ENCODE measurements at places on chromosomes 3 and 15.

DNA sequence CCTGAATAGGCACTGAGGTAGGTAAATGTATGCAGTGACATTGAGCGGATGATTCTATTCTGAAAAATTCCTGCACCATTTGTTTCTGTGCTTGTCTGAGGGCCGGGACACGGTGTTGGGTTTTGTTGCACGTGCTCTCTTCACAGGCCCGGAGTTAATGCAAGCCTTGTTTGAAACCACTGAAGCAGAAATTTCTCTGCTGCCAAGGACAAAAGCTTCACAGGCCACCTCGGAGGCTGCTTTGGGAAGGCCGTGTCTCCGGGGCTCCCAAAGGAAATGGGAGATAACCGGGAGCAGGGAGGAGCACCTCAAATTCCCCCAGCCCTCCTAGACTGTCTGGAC is 179.4 kb downstream of the OPA1 start:
- no peak for DNase-seq

GRCh38 chr3:179735321-179735720 is 82.5 kb downstream of the USP13 start:
- DNase-seq: no peak

GRCh38 chr3:14522129-14522691 is 17.9 kb downstream of the GRIP2 start:
- DNase-seq: no peak

DNA sequence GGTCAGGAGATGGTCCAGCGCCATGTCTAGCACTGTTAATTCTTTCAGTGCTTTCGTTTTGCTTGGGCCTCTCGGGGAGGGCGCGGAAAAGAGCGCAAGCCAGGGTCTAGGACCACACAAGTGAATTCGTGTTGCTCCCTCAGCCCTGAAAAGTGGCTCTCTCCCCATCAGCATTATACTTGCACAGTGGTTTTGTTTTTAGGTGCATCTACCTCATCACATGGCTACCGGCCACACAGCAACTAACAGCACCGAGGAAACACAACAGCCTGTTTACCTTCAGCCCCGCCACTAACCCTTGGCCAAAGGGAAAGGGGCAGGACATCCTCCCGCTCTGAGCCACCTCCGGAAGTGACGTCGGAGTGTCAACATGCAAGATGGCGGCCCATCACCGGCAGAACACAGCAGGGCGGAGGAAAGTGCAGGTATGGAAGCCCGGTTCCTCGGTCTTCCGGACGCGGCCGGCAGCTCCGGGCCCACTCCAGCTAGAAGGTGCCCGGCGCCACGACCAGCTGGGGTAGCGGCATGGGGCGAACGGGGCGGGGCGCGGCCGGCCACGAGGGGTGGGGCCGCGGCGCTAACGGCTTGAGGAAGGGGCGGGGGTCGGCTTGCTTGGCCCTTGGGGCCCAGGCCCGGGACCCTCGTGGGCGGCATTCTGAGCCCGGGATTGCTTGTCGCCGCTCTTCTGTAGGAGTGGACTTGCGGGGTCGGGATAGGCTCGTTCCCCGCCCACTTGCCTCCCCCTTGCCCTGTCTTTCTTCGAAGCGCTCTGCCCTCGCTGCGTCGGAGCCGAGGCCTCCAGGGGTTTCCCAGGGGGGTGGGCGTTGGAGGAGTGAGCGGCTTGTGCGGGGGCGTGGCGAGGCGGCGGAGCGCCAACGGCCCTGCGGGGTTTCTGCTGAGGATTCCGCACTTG is at the start of the genes SCN11A and WDR48:
Gene SCN11A, minus strand, starts transcription at position 296 of the 913 bp plus-strand sequence. CDS start 101,582 bp downstream, outside the sequence.
Gene WDR48, plus strand, starts transcription at position 368 of the 913 bp plus-strand sequence. Its CDS starts 10 bp downstream, at position 378.
- peak; percentile 83 for DNase-seq

DNA sequence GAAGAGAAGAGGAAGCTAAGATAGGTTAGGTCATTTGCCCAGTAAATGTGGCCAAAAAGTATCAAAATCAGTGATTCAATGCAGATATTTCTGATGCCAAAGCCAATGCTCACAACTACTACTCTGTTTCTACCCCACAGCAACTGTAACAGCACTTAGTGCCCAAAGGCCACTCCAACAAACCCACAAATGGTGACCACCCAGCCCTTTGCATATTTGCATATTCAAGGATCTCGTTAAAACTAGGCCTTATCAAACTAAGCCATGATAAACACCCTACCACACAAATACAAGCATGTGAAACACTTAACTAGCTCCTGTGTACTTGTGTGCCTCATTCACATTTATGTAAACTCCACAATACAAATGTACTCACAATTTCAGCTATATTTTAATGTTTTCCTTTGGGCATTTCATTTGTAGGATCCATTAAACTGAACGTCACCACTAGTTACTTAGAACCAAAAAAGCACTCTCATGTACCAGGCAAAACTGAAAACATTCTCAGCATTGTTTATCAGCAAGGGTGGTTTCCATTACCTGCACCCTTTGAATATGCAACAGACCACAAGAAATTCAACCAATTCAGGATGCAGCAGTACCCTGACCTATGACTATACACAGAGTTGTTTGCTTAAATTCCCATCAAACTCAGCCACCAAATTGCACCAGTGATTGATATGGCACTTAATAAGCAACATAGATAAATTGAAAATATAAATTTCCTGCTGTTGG is 111.2 kb upstream of the STT3B start:
- no peak for DNase-seq

GRCh38 chr3:11273891-11274291 is 1.7 kb downstream of the ATG7 start:
- no peak for DNase-seq

DNA sequence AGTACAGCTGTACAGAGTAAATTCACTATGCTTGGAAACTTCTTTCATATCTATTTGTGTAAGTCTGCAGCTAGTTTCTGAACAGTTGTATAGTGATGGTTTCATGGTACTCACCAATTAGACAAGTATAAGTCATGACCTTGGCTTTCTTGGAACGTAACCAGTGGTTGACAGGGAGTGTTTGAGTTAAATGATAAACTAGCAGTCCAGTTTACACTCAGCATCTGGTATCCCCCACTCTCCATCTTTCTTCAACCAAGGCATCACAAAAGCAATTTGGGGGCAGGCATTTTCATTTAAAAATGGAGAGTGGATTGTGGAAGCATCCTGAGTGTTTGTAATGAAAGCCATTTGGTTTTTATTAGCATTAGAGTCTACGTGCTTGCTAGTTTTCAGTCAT is 26.0 kb downstream of the MME start:
- no peak for DNase-seq

- DNase-seq: no peak
Observed at GRCh38 chr3:42756681-42757213, 16.3 kb downstream of the CCDC13 start.

DNA sequence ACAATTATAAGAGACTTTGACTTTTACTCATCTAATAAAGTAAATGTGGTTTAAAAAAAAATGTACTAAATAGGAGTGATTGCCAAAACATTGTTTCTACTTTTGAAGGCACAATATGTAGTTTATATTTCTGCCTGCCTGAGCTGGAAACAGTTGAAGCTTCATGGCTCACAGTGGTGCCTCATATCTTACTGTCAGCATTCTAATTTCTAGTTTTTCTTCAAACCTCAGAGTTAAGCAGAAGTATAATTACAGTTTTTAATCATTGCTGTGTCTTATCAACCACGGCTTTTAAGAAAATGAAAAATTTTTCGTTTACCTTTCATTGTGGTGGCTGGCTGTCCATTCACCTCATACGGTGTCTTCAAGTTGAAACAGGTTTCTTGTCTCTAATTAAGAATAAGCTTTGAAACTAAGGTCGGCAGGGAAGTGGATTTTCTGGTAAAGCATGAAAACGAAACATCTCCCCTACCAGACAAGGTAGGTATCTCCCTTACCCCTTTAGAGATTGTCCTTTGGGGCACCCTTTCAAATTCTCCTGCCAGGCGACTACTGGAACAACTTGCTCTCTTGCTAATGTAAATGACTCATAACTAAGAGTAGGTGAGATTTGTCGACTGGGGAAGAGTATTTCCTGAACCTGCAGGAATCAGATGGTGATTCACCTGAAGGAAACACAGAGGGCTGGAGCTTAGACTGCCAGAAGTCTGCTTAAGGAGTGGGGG is at the start of gene GPR87:
Gene GPR87, minus strand, starts transcription at position 554 of the 725 bp plus-strand sequence. CDS start 16,720 bp downstream, outside the sequence.
- no peak for DNase-seq

DNA sequence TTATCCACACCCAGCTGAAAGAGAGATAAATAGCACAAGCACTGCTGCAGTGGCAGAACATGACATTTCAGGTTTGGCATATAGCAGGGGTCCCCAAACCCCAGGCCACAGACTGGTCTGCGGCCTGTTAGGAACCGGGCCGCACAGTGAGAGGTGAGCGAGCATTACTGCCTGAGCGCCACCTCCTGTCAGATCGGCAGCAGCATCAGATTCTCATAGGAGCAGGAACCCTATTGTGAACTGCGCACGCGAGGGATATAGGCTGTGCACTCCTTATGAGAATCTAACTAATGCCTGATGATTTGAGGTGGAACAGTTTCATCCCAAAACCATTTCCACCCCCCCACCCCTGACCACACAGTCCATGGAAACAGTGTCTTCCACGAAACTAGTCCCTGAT is 54.6 kb downstream of the CCR4 start:
- DNase-seq: no peak

- DNase-seq: no peak
Observed at GRCh38 chr3:53718462-53718861, 127.8 kb downstream of the CHDH start.

DNA sequence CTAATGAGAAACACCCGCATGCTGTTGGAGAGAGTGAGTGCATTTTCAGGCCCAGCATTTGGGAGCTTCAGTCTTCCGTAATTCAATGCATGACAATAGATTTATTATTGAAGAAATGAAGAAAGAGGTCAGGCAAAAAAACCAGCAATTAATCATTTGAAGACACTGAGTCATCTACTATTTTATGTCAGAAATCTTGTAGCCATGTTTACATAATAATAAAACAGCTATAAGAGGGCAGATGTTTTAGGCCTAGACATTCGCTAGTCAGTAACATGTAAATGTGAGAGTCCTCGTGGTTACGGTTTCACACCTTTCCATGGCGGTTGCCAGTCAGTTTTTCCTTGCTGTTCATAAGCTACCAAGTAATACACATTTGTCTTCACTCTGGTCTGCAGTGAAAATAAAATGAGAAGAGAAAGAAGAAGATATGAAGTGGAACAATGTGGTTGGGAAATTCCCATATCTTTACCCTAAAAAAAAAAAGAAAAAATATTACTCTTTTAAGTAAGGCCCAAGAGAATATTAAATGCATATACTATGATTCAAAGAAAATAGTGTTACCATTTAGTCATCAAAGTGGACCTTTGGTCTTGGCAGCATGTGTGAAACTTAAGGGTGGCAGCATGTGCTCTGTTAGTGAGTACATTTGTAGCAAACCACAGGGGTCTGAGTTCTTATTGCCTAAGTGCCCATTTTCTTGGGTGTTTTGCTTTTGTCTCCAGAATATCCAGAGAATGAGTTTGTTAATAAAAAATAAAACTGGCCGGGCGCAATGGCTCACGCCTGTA is 140.5 kb upstream of the TBL1XR1 start:
- DNase-seq: no peak

DNA sequence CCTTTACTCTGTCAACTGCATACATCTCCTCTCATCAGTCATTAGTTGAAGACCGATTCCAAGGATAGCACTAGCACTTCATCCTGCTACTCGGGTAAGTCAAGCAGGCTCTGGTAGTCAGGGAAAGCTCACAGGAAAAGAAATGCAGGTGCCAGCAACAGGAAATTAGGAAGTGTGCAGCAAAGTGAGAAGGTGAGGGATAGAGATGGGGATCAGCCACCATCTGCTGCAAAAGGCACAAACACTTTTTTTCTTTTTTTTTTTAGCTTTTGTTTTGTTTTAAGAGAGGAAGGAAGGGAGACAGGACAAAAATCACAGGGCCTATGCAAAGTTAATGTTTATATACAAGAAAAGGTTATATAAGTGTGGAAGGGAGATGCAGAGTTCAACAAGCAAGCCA is 9.0 kb upstream of the BTLA start:
- DNase-seq: no peak

Data from NCI-H2029 treated with DMSO at 0.1 percent for 48 hours (cell line).